ENCODE measurements at places on chromosomes 3 and 15.
A peak's percentile ranks its signal among the peaks of the same experiment; 100 is the strongest.

GRCh38 chr3:187006864-187007630, 76.7 kb downstream of the ST6GAL1 start:
- no peak for DNase-seq

DNA sequence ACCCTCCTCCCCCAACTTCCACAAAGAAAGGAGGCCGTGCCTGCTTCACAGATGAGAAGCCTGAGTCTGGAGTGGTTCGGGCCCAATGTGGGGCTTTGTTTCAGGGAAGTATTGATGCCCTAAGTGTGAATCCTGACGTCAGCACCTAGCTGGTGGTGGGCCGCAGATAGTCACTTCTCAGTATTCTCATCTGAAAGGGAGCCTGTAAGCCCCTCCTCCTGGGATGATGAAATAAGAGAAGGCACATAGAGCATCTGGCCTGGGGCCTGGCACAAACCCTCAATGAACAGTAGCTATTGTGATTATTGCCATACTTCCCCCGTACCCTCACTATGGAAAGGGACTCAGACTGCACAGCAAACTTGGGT, 24.8 kb downstream of the LINGO1 start:
- no peak for DNase-seq

- DNase-seq = peak; percentile 2
Measured at GRCh38 chr15:59688423-59688781, 718 bp downstream of the BNIP2 start.

DNA sequence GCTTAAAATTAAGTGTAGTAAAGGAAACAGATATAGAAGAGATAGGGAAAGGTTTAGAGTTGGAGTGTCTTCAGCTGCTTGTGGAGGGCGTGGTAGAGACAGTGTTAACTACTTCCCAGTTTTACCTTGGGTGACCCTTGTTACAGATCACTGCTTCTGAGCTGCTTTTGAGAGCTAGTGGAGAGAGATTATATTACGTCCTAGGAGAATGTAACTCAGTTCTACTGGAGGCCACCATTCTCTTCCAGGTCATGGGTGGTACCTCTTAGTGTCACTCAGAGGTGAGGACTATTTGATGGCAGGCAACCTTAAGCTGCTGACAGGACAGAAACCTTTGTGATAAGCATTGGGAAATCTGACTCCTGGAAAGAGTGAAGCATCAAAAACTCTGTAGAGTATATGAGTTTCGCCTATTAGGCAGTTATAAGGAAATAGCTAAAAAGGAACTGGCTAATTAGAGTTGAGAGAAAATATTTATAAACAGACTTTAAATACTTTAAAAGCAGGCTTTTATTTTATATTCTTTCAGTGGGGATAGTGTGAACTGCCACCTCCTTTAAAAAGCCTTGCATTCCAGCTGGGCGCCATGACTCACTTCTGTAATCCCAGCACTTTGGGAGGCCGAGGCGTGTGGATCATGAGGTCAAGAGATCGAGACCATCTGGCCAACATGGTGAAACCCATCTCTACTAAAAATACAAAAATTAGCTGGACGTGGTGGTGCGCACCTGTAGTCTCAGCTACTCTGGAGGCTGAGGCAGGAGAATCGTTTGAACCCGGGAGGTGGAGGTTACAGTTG, 106.5 kb downstream of the ZNF609 start:
- DNase-seq = no peak

GRCh38 chr15:97881346-97881965, 79.0 kb upstream of the ARRDC4 start:
- no peak for DNase-seq

Data from stimulated activated CD8-positive, alpha-beta memory T cell treated with anti-CD3 and anti-CD28 coated beads, Interleukin-12 subunit alpha, Interleukin-12 subunit beta, amount 100 ng/mL, for 1 hour (primary cell).